Pancreas (tissue), 10 donors: ENCODE measurements at places on chromosomes 2 and 18. TPM values are rescaled to one million over a fixed set of nuclear protein-coding genes. Genes with fewer than 3 reads are reported as not detected.

- H3K4me1 ChIP-seq, result peaks cover 21% of the 10 kb centered on the region
- H3K27ac ChIP-seq, result no peak overlapping the region
- DNase-seq, result no peak
- H3K4me3 ChIP-seq, result no peak overlapping the region
- no peaks in the 10 kb centered on the region for H3K36me3 ChIP-seq
- H3K27me3 ChIP-seq, result no peaks in the 10 kb centered on the region
These were observed 20.6 kb downstream of the KCMF1 start for GRCh38 chr2:84991404-84992160.

DNA sequence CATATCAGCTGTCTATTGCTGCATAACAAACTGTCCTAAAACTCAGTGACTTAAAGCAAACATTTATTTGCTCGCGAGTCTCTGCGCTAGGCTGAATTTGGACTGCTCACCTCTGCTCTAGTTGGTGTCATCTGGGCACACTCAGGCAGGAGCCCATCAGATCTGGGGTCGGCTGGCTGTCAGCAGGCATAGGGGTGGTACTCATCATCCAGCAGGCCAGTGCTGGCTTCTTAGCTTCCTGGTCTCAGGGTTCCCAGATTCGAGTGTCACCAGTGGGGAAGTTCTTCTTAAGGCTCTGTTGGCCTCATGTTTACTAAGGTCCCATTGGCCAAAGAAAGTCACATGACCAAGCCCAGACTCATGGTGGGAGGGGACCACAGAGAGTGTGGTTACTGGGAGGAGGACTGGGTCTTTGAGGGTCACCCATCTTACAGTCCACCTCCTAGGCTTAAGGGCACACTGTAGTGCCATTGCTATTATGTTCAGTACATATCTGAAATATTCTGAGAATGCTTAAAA, 71.6 kb upstream of the ATG16L1 start:
- no peaks in the 10 kb centered on the region for H3K4me1 ChIP-seq
- no peak for DNase-seq
- H3K36me3 ChIP-seq, result no peaks in the 10 kb centered on the region
- H3K27ac ChIP-seq, result no peak overlapping the region

- no peak overlapping the region for H3K27ac ChIP-seq
- no peak for DNase-seq
- H3K27me3 ChIP-seq, result no peaks in the 10 kb centered on the region
- no peaks in the 10 kb centered on the region for H3K36me3 ChIP-seq
- H3K4me3 ChIP-seq, result no peak overlapping the region
- no peaks in the 10 kb centered on the region for H3K4me1 ChIP-seq
These were observed 145.0 kb downstream of the SPP2 start for GRCh38 chr2:234195516-234195915.

GRCh38 chr2:192390401-192390800, 195.7 kb upstream of the TMEFF2 start:
- no peaks in the 10 kb centered on the region for H3K4me1 ChIP-seq
- no peaks in the 10 kb centered on the region for H3K36me3 ChIP-seq
- H3K27ac ChIP-seq, result no peak overlapping the region

DNA sequence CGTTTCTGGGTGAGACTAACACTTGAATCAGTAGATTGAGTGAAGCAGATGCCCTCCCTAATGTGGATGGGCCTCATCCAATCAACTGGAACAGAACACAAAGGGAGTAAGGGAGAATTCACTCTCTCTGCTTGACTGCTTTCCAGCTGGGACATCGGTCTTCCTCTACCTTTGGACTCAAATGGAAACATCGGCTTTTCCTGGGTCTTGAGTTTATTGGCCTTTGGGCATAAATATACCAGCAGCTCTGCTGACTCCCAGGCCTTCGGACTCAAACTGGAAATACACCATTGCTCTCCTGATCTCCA, 311.6 kb downstream of the STK39 start:
- no peaks in the 10 kb centered on the region for H3K4me1 ChIP-seq
- H3K27me3 ChIP-seq, result no peaks in the 10 kb centered on the region
- no peak overlapping the region for H3K4me3 ChIP-seq
- no peak for DNase-seq

GRCh38 chr18:76452357-76452756, 42.7 kb downstream of the ZNF516 start:
- DNase-seq, result no peak
- H3K27me3 ChIP-seq, result no peaks in the 10 kb centered on the region
- no peak overlapping the region for H3K4me3 ChIP-seq
- H3K36me3 ChIP-seq, result no peaks in the 10 kb centered on the region
- peaks cover 13% of the 10 kb centered on the region for H3K4me1 ChIP-seq

DNA sequence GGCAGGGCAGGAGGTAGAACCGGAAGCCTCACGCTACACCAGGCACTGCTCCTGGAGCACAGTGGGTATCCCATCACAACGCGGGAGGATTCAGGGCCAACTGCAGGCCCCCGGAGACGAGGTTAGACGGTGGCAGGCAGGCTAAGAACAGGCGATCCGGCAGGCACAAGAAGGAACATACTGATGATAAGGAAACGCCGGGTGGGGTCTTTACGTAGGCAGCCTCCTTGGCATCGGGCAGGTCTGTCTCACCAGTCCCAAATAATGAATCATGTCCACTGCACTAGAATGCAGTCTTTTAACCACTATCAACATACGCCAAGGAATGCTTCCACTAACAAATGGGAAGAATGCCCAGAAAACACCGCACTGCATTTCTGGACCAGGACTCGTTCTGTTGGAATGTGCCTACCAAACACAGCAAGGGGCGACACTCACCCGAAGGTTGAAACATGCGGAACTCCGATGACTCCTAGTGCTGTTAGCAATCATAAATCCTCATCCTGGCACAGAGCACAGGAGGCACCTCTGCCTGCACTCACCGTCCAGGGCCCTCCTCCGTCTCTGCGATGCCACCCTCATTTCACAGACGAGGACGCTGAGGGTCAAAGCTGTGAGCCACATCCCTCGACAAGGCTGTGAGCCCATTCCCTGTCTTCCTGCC, 35.2 kb downstream of the ZNF516 start:
- peak overlapping the region; percentile 70 for H3K27ac ChIP-seq
- H3K4me3 ChIP-seq, result no peak overlapping the region
- no peaks in the 10 kb centered on the region for H3K27me3 ChIP-seq

DNA sequence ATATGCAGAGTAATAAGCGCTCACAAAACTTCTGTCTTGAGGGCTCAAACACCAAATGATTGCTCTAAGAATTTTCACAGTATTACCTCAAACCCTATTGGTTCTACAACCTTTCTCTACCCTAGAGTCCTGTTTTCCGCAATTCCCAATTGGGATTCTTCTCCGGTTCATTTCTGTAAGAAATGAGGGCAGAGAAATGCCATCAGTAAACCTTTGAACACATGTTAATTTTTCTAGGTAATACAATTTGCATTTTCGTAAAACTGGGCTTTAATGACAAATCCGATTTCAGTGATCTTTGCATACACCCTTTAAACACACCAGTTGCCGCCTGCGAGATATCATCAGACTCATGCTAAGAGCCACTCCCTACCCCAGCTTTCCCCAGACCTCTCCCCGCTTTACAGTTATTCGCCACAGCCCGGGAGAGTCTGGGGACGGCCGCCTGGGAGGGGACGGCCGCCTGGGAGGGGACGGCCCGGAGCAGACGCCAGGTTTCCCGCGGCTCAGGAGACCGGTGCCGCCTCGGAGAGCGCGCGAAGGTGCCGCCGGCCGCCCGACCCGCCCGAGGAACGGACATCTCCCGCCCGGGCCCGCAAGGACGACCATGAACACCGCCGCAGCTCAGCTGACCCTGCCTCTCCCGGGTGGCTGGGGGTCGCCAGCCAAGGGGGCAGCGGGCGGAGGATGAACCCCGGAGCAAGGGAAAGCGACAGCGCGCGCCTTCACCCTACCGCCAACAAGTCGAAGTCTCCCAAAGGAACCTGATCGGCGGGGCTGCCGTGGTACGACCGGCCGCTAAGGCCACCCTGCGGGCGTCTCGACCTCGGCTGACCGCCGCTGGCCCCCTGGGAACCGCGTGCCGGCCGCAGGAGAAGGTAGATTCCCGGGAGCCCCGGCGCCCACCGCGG, 463 bp downstream of the SMC6 start:
- peak overlapping the region; percentile 97 for H3K27ac ChIP-seq
- H3K27me3 ChIP-seq, result no peaks in the 10 kb centered on the region
- peak; percentile 83 for DNase-seq
- H3K4me3 ChIP-seq, result peak overlapping the region; percentile 94
- H3K4me1 ChIP-seq, result peaks cover 16% of the 10 kb centered on the region

DNA sequence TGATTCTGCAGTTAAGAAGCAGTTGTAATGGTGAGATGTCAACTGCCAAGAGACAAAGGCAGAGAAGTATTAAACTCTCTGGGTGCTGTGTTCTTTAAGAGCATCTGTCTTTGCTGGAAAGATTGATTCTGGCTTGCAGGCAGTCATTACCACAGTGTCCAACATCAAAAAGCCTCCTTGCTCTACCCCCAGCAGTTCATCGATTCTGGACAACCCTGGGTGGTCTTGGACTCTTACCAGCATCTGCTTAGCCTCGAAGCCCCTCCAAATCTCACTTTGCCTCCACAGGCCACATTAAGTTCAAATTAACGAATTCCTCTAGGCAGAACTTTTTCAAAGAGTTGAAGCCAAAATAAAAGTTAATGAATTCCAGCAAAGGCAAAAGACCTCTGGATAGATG, 1061.4 kb downstream of the TSN start:
- H3K4me3 ChIP-seq, result no peak overlapping the region
- H3K27me3 ChIP-seq, result no peaks in the 10 kb centered on the region
- H3K36me3 ChIP-seq, result no peaks in the 10 kb centered on the region
- DNase-seq, result no peak
- no peaks in the 10 kb centered on the region for H3K4me1 ChIP-seq

DNA sequence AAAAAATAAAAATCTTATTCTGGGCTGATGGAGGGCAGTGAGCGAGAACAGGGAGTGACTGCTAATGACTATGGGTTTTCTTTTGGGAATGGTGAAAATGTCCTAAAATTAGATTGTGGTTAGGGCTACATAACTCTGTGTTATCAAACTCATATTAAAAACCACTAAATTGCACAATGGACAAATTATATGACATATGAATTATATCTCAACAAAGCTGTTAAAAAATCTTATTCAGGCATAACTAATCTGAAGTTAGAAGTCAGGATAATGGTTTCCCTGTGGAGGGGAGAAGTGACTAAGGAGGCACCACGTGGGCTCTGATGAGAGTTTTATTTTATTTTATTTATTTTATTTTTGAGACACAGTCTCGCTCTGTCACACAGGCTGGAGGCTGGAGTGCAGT, 32.1 kb upstream of the DPP4 start:
- no peaks in the 10 kb centered on the region for H3K27me3 ChIP-seq
- no peaks in the 10 kb centered on the region for H3K4me1 ChIP-seq
- no peak overlapping the region for H3K4me3 ChIP-seq
- DNase-seq, result no peak
- no peaks in the 10 kb centered on the region for H3K36me3 ChIP-seq
- H3K27ac ChIP-seq, result no peak overlapping the region

DNA sequence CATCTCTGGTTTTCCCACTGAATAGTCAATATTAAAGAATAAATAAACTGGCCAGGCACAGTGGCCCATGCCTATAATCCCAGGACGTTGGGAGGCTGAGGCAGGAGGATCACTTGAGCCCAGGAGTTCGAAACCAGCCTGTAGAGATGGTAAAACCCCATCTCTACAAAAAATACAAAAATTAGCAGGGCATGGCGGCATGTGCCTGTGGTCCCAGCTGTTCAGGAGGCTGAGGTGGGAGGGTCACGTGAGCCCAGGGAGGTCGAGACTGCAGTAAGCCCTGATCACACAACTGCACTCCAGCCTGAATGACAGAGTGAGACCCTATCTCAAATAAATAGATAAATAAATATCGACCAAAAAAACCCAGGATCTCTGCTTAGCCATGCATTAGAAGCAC, 50.2 kb upstream of the BIN1 start:
- no peaks in the 10 kb centered on the region for H3K36me3 ChIP-seq
- H3K27ac ChIP-seq, result no peak overlapping the region
- no peaks in the 10 kb centered on the region for H3K27me3 ChIP-seq
- H3K4me3 ChIP-seq, result no peak overlapping the region
- DNase-seq, result no peak

CKAP2L gene
- total RNA-seq, result 0.06 TPM

B3GNT7 gene
- total RNA-seq, result 34.5 TPM

CFC1 gene
- total RNA-seq, result 28.9 TPM

HOXD9 gene
- total RNA-seq, result 0.22 TPM

PSTPIP2 gene
- total RNA-seq, result 2.3 TPM

REG3G gene
- 910 TPM for total RNA-seq
